ENCODE measurements at places on chromosomes 5 and 9. TPM values are rescaled to one million over a fixed set of nuclear protein-coding genes. Genes with fewer than 3 reads are reported as not detected.
A peak's percentile ranks its signal among the peaks of the same experiment; 100 is the strongest.

The TLX3 gene
- total RNA-seq = not detected

The SPATA31E1 gene
- not detected for total RNA-seq

The ACTBL2 gene
- total RNA-seq = not detected

- peaks cover 22% of the 10 kb centered on the region for H3K27me3 ChIP-seq
- peak; percentile 71 for DNase-seq
- no peak overlapping the region for H3K4me3 ChIP-seq
- H3K36me3 ChIP-seq = no peaks in the 10 kb centered on the region
- H3K4me1 ChIP-seq = peaks cover 3% of the 10 kb centered on the region
- no peak overlapping the region for H3K27ac ChIP-seq
These were observed 9.9 kb upstream of the FBP2 start for GRCh38 chr9:94603259-94604160.

DNA sequence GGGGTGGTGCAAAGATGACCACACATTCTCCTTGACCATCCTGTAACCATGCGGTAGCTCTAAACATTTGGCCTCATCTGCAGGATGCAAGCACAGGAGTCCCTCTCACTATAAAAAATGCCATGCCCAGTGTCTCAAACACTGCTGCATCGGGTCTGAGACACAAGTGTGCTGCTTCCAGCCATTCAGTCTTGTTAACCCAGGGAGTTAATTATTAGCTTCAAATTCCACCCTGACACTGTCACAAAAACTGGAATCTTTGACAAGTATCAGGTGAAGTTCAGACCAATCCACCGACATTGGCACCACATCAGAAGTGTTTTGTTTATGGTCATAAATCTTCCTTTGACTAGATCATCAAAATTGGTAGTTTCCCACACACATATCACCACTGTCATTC lies 119.1 kb upstream of the RASEF start:
- no peak overlapping the region for H3K27ac ChIP-seq
- no peak overlapping the region for H3K4me3 ChIP-seq
- no peaks in the 10 kb centered on the region for H3K4me1 ChIP-seq
- no peaks in the 10 kb centered on the region for H3K27me3 ChIP-seq
- no peaks in the 10 kb centered on the region for H3K36me3 ChIP-seq

- H3K27ac ChIP-seq = no peak overlapping the region
- DNase-seq = no peak
- no peak overlapping the region for H3K4me3 ChIP-seq
- no peaks in the 10 kb centered on the region for H3K4me1 ChIP-seq
- no peaks in the 10 kb centered on the region for H3K27me3 ChIP-seq
- no peaks in the 10 kb centered on the region for H3K36me3 ChIP-seq
These were observed 258.4 kb upstream of the TAS2R1 start for GRCh38 chr5:9888501-9888901.

DNA sequence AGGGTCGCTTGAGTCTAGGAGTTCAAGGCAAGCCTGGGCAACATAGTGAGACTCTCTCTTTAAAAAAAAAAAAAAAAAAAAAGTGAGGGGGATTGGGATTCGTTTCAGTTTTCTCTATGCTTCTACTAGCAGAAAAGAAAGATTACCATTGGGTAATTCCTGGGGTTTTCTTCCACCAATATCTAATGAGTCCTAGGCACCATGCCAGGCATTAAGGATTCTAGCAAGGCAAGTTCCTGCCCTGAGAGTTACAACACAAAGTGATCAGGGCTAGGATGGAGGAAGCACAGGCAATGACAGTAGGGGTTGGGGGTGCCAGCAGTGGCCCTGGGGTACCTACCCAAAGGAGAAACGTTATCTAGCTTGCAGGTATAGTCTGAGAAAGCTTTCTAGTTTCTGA lies 90.8 kb downstream of the PCDH1 start:
- no peak for DNase-seq
- H3K4me3 ChIP-seq = no peak overlapping the region
- no peaks in the 10 kb centered on the region for H3K4me1 ChIP-seq
- peaks cover 22% of the 10 kb centered on the region for H3K27me3 ChIP-seq

- no peak overlapping the region for H3K27ac ChIP-seq
- no peak for DNase-seq
- H3K36me3 ChIP-seq = no peaks in the 10 kb centered on the region
These were observed 1202.8 kb upstream of the CDH6 start for GRCh38 chr5:29990681-29991080.

DNA sequence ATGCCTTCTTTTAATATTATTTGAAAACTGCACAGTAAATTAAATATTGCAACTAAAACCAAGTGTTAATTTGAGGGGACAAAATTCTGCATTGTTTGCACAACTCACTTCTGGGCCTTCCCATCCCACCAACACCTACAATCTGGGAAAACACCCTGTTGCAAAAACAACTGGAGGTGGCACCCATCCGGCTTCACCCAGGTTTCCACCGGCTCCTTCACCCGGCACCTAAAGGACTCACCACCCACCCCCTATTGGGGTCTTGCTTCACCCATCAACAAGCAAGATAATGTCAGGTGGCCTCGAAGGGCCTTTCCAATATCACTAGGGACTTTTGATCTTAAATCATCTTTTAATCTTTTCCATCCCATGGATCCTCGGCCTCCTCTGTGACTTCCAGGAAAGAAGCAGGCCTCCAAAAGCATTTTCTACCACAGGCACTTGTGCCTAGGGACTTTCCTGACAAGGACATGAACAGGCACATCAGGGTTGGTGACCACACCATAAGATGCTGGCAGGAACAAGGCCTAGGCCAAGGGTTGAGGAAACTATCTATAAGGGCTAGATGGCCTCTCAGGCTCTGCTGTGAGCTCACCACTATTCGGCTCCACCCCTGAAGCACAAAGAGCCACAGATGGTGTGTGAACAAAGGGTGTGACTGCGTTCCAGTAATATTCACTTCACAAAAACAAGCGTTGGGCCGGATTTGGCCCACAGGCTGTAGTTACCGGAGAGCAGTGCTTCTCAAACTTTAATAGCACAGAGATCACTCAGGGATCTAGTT lies 205.1 kb downstream of the AUH start:
- peak overlapping the region; percentile 21 for H3K4me3 ChIP-seq
- H3K36me3 ChIP-seq = peaks cover 87% of the 10 kb centered on the region
- H3K27me3 ChIP-seq = no peaks in the 10 kb centered on the region
- peaks cover 89% of the 10 kb centered on the region for H3K4me1 ChIP-seq

DNA sequence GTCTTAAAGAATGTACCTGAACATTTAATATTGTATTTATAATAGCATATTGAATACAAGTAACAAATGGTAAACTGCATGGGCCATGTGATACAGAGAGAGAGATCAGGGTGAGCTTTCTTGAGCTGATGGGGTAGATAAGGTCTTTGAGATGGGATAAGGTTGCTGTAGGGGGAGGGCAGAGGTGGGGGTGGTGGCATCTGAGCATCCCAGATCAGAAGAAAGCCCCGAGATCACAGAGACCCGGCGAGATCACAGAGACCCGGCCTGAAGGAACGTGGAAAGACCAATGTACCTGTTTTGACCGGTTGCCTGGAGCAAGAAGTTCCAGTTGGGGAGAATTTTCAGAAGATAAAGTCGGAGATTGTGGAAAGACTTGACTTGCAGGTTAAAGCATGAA lies 6.6 kb downstream of the SMARCA2 start:
- H3K27ac ChIP-seq = peak overlapping the region; percentile 97
- H3K4me3 ChIP-seq = peak overlapping the region; percentile 59
- peaks cover 83% of the 10 kb centered on the region for H3K4me1 ChIP-seq
- no peaks in the 10 kb centered on the region for H3K27me3 ChIP-seq
- DNase-seq = no peak

DNA sequence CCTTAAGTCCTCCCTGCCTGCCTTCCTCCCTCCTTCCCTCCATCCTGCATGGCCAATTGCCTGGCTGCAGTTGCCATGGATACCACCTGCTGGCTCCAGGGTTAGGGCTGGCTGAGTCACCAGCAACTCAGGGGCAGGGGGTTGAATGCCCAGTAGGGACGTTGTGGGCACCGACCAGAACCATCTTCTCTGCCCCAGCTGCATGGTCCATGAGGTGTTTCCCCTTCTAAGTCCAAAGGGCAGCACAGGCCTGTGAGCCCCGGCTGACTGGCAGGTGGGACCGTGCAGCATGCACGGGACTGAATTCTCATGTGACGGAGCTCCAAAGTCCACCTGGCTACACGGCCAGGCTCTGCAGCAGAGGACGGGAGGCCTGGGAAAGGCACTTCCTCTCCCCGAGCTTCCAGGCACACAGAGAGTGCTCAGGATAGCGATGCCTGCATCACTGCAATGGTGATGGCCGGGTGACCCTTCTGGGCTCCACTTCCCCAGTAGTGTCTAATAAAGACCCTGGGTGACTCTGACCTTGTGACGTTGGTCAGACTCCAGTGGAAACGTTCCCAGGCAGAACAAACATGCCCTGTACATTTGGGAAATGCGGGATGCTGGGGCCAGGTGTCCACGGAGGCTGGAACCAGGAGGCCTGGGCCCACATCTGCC lies 5.7 kb downstream of the ASS1 start:
- no peak overlapping the region for H3K4me3 ChIP-seq
- no peak overlapping the region for H3K27ac ChIP-seq
- no peaks in the 10 kb centered on the region for H3K36me3 ChIP-seq
- peaks cover 9% of the 10 kb centered on the region for H3K27me3 ChIP-seq

- no peak for DNase-seq
- no peak overlapping the region for H3K27ac ChIP-seq
- H3K4me1 ChIP-seq = peaks cover 3% of the 10 kb centered on the region
- H3K27me3 ChIP-seq = peaks cover 8% of the 10 kb centered on the region
- no peaks in the 10 kb centered on the region for H3K36me3 ChIP-seq
- H3K4me3 ChIP-seq = no peak overlapping the region
These were observed 457.5 kb downstream of the ENC1 start for GRCh38 chr5:74183041-74183440.

GRCh38 chr5:166595274-166595951 lies 1696.0 kb upstream of the WWC1 start:
- no peaks in the 10 kb centered on the region for H3K27me3 ChIP-seq
- H3K4me1 ChIP-seq = no peaks in the 10 kb centered on the region
- H3K36me3 ChIP-seq = no peaks in the 10 kb centered on the region
- DNase-seq = no peak
- H3K27ac ChIP-seq = no peak overlapping the region

- no peak overlapping the region for H3K4me3 ChIP-seq
- no peak overlapping the region for H3K27ac ChIP-seq
- peaks cover 6% of the 10 kb centered on the region for H3K27me3 ChIP-seq
These were observed 161.9 kb upstream of the RAI14 start for GRCh38 chr5:34494111-34494755.

GRCh38 chr9:133658442-133659431 lies 22.6 kb downstream of the DBH start:
- no peak overlapping the region for H3K27ac ChIP-seq
